ENCODE measurements at places on chromosomes 4 and X.

- DNase-seq, result peak; percentile 5
Observed at GRCh38 chr4:88592600-88593448, 544 bp downstream of the HERC3 start.

GRCh38 chr4:97752599-97752998, 390.7 kb downstream of the STPG2 start:
- no peak for DNase-seq

DNA sequence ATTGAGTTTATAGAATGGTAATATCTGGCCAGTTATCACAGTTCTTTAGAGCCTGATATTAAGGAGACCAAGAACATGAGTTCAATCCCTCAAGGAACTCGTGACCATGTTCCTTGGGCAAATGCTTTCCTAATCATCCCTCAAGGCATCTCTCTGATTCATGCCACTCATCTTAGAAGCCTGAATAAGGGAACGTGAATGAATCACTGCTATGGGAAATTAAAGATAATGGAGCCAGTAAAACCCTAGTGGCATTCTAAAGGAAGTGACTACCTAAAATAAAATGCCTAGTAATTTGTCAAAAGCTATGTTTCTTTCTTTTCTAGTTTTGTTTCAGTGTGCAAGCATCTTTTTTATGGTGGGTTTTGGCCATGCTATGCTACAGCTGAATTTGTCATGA, 1161.3 kb downstream of the C4orf33 start:
- DNase-seq, result no peak

DNA sequence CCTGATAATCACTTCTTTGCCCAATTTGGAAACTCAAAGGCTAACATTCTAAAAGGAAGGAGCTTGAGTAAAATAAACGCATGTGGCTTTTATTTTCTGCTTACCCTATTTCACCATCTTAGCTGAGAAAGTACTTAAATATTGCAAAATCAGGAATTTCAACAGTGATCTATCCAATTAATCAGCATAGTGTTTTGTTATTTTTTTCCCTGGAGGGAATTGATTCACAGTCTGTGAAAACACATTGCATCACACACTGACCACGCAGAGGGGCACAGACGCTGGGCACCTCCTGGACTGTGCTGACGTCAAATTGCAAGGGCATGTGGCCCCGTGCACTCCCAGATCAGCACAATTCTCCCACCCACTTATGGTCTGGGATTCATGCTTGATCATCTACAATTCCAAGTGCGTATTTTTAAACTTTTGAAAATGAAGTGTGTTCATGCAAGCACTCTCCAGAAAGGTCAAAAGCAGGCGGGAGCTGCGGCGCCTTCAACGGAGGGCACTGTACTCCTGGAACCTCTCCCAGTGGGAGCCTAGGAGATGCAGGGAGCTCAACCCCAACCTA, 320.6 kb upstream of the PPARGC1A start:
- DNase-seq, result no peak

DNA sequence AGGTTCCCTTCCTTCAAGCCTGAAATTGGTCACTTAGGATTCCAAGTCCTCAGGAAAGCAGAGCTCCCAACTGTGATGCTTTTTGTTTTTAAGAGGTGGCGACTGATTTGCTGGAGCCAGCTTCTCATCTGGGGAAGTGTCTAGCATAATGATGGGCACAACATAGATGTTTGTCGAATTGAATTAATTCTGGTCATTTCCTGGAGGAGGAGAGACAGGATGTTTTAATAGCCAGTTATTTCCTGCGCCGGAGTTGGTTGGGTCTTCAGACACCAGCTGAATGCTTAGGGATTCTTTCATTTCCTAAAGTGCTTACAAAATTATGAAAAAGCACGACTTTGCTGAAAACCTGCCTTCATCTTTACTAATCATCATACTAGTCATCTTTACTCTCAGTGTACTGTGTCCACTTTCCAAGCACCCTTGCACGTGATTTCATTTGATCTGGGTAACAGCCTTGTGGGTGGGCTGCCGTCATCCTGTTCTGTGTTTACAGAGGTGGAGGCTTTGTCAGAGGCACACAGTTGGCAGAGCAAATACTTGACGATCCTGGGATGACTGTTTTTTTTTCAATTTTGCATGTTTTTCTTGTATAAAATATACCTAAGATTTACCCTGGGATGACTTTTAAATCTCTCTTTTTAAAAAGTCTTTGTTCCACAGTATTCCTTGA, 49.5 kb downstream of the RGS12 start:
- DNase-seq, result no peak

GRCh38 chrX:67346667-67347066, 197.2 kb upstream of the AR start:
- no peak for DNase-seq

DNA sequence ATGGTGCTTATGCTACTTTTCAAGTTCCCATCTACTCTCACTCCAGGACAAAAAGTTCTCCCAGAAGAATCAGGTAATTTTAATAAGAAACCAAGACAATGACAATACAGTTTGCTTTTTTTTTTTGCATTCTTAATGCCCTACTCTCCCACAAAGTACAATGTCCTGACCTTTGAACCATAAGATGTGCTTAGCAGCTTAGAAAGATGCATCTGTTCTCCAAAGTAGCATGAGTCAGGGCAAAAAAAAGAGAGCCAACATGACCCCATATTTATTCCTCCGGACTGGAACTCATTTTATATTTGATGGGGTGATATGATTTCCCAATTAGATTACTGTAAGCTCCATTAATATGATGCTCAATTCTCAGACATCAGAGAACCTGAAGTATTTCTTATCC, 16.5 kb upstream of the PDCL2 start:
- no peak for DNase-seq

- DNase-seq, result no peak
Observed at GRCh38 chr4:97139791-97140190, 1003.5 kb downstream of the STPG2 start.

DNA sequence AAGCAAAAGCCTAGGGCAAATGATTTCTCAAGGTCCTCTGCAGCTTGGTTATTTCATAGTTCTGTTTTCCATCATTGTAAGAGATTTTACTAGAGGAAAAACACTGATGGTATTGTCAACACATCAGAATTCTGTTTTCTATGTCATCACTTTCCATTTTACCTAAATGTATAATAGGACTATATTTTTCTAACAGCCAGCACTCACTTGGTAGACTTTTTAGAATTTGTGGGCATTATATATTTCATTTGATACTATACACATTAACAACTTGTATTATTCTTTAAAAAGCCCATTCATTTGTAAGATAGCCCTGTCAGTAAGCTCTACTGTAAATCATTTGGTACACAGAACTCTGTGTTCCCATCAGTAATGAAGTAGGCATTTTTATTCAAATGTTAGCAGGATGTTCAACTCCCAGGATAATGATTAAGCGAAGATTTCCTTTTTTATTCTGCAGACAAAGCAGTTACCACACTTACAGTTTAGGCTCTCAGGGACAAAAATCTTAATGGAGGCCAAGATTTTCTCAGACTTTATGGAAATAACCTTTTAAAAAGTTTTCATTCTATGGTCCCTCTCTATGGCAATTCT, 143.6 kb upstream of the TEX13C start:
- DNase-seq, result no peak

- DNase-seq, result no peak
Observed at GRCh38 chr4:163515198-163515597, 20.7 kb downstream of the TMA16 start.

- DNase-seq, result no peak
Observed at GRCh38 chr4:177907736-177908424, 465.6 kb upstream of the AGA start.

Data from SHP77 treated with DMSO at 0.1 percent for 48 hours (cell line).